Suprapubic skin (tissue), 4 donors: ENCODE measurements at places on chromosomes 7 and 10.

DNA sequence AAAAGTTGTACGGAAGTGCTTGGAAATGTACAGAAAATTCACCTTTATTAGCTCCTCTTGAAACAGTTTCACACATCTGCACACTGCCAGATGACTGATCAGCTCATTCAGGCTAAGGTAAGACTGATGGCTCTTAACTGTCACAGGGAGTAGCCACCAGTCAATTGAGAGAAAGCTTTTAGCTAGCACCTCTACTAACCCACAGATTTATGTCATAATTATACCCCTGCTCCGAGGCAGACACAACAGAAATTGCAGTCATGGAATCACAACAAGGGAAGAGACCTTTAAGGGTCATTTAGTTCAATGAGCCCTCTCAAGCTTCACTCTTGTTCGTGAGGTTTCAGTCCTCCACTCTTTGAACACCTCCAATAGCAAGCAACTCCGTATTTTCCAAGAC is 235.4 kb downstream of the TRIL start:
- DNase-seq, result no peak

DNA sequence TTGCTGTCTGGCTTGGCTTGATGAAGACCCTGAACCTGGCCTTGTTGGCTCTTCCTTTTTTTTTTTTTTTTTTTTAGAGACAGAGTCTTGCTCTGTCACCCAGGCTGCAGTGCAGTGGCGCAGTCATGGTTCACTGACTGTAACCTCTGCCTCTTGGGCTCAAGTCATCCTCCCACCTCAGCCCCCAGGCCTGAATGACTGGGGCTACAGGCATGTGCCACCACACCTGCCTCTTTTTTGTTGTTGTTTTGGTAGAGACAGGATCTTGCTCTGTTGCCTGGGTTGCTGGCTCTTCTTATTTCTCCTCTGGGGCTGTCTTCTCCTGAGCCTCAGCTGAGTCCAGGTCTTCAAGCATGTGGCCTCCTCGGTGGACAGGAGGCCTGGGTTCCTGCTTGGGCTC is 44.7 kb downstream of the PRF1 start:
- DNase-seq, result no peak

GRCh38 chr10:129713659-129714265 is 246.7 kb downstream of the MGMT start:
- no peak for DNase-seq

GRCh38 chr10:77300682-77301302 is 336.8 kb downstream of the KCNMA1 start:
- no peak for DNase-seq

DNA sequence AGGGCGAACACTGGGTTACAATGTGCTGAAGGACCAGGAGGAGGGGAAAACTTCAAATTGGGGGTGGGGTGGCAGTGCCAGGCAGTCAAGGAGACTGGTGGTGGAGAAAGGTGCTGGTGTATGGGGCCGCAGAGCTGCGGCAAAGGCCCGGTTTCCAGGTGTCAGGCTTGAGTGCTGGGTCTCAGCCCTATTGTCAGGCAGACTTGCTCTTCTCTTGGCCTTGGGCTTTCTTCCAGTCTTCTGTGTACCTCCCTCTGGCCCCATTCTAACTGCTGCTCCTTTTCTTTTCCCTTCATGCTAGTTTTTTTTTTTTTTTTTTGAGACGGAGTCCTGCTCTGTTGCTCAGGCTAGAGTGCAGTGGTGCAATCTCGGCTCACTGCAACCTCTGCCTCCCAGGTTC is 51.0 kb downstream of the POLR3A start:
- DNase-seq, result peak; percentile 11

DNA sequence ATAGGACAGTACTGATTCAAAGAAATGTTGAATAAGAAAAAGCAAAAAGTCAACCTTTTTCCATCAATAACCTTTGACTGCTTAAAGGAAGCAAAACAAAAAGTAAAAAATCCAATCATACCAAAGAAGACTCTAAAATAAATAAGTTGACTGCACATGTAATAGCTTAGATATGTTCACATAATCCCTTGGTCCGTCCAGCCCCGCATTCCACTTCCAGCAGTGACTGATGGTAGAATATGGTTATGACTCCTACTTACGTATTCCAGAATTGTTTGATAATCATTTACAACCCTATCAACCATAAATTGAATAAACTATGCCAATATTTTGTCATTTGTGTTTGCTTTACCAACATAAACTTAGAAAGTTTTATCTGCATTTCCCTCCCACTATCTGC is 77.9 kb downstream of the CTNNA3 start:
- DNase-seq, result no peak

GRCh38 chr10:125548356-125548755 is 134.6 kb downstream of the TEX36 start:
- no peak for DNase-seq

GRCh38 chr7:82049891-82050533 is 280.2 kb upstream of the HGF start:
- DNase-seq, result no peak

- DNase-seq, result no peak
Observed at GRCh38 chr10:98528805-98529183, 82.1 kb upstream of the HPS1 start.

- peak; percentile 91 for DNase-seq
Observed at GRCh38 chr7:106064771-106065574, 47.1 kb downstream of the SYPL1 start.

DNA sequence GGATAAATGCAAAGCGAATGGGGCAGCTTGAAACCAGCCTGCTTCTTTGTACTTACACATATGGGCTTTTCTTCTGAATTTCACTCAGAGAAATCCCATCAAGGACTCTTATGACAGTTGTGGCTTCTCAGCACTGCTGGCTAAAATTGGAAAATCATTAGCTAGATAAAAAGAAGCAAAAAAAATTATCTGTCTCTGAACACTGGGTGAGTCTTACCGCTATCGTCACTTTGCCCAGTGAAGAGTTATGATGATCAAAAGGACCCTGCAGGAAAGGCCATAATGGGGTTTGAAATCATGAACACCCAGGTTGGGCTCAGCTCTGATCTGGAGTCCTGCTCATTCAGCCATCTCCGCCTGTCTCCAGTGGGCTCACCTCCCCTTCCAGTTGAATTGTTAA is 34.3 kb downstream of the AOAH start:
- DNase-seq, result no peak

DNA sequence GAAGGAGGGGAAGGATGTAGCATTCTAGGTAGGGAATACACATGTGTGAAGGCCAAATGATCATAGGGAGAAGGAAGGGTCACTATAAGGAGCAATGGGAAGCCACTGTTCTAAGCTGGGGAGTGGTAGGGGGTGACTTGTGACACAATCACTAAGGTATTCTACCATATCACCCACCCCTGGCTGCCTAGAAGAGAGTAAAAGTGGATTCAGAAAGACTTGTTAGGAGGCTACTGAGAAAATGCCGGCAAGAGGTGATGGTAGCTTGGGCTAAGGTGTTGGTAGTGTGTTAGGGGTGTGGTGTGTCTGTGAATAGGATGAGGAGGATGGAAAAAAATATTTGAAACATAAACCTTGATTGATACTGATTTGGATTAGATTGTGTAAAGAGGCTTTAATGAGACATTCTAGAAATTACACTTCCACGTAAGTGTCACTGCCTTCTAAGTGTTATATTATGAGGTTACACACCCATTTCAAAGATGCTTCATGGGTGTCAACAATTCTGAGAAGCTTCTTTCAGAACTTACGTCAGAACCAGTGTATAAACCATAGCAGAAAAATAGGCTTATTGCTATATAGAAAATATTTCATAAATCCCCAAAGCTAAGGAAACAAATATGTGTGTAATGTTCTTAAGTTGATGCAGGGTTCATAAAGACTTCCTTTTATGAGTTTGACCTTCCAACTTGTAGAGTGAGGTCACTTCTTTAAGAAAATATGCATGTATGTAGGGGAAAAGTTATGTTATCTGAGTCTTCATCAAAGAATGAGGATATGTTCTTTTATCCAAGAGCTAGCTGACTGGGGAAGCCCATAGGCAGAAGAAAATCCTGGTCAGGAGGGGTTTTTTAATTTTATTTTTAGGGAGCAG is 5.6 kb upstream of the BPGM start:
- DNase-seq, result no peak

- no peak for DNase-seq
Observed at GRCh38 chr7:51593628-51594027, 277.0 kb upstream of the COBL start.

DNA sequence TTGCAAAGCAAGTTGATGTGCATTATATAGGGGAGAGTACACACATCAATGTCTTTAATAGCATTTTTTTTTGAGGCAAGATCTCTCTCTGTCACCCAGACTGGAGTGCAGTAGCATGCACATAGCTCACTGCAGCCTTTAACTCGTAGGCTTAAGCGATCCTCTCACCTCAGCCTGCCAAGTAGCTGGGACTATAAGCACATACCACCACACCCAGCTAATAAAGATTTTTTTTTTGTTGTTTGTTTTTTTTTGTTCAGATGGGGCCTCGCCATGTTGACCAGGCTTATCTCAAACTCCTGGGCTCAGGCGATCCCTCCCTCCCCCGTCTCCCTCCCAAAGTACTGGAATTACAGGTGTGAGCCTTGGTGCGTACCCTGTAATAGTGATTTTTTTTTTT is 1.5 kb downstream of the UMAD1 start:
- no peak for DNase-seq

DNA sequence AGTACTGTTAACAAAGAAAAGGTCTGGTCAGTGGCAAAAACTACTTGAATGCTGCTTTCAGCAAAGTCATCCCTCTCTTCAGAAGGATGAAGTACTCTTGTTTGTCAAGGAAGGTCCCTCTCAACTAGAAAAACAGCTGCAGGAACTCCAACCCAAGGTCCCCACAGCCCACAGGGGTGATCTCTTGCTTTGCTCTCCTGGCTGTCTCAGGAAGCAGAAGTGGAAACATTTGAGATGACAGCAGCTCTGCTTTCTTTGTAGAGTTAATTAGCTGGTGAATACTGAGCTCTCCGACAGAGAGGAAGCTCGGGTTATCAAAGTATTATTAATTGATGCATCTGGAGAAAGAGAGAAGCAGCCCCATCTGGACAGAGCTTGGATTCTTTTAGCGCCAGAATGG is 25.4 kb upstream of the LRGUK start:
- DNase-seq, result no peak

DNA sequence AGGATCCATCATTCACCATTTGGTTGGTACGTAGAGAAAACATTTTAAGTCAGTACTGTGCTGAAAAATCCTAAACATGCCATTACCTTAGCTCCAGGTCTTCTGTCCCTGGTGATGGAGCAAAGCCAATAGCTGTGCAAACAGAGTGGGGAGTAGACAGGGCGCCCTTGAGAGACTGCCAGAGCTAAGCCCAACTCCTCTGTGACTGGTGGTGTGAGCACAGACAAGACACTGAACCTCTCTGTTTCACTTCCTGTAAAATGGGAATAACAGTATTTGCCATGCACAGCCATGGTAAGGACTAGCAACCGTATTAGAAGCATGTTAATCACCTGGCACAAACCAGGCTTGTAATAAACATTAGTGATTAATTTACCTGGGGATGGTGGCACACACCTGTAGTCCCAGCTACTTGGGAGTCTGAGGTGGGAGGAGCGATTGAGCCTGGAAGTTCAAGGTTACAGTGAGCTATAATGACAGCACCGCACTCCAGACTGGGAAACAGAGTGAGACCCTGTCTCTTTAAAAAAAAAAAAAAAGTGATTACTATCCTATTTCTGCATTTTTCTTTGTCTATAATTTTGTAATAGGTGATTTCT is 28.7 kb downstream of the LYZL1 start:
- DNase-seq, result no peak

- DNase-seq, result no peak
Observed at GRCh38 chr7:3955026-3955425, 654.0 kb downstream of the SDK1 start.

- DNase-seq, result no peak
Observed at GRCh38 chr10:34801097-34801733, 13.9 kb downstream of the PARD3 start.

- DNase-seq, result no peak
Observed at GRCh38 chr10:188546-188945, 53.3 kb downstream of the ZMYND11 start.

DNA sequence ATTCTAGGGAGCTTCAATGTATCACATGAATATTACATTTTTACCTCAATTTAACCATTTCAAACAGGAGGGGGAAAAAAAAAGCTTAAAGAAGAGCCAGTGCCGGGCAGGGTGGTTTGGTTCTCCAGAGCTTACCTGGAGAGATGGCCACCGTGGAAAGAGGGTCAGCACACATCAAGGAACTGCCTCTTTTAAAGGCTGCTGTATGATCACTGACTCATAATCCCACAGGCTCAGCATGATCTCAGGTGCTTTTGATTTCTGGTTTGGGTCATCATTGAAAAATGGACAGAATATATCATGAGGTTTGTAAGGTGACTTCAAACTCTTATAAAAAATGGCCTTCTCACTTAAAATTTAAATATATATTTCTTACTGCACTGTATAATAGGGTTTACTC is 67.5 kb upstream of the MDFIC start:
- no peak for DNase-seq

- no peak for DNase-seq
Observed at GRCh38 chr7:46534664-46535588, 613.9 kb upstream of the IGFBP3 start.

GRCh38 chr7:118352867-118353453 is 128.5 kb downstream of the ANKRD7 start:
- no peak for DNase-seq

- DNase-seq, result no peak
Observed at GRCh38 chr10:133144771-133145170, 15.2 kb upstream of the KNDC1 start.

GRCh38 chr10:3397231-3397630 is 224.6 kb upstream of the PITRM1 start:
- no peak for DNase-seq

GRCh38 chr10:64096941-64097340 is 575.7 kb downstream of the REEP3 start:
- DNase-seq, result no peak

DNA sequence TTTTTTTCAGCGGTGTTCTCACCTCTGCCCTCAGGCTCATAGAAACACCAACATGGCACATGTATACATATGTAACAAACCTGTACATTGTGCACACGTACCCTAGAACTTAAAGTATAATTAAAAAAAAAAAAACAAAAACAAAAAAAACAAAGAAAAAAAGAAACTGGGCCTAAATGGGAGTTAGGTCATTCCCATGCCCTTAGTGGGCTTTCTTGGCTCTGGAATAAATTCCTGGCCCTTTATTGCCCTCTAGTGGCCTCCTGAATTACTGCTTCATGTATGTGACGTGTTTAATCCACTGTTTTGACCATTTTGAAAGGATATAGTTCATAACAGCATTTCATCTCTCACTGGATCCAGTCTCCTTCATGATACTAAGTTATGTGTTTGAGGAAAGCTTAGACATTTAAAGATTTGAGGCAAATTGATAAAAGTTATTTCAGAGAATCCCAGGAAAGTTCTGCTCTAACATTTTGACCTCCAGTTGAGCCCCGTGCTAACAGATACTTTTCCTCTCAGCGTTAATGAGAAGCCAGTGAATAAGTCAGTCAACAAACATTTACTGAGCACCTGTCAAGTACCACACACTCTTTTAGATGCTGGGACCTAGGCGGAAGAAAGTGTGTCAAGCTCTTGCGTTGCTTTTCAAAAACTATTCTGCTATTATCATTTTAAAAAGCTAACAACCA is 54.7 kb upstream of the SYPL1 start:
- DNase-seq, result no peak

GRCh38 chr7:2106924-2107323 is 125.8 kb downstream of the MAD1L1 start:
- no peak for DNase-seq
